ENCODE measurements at places on chromosomes 5 and 9.

DNA sequence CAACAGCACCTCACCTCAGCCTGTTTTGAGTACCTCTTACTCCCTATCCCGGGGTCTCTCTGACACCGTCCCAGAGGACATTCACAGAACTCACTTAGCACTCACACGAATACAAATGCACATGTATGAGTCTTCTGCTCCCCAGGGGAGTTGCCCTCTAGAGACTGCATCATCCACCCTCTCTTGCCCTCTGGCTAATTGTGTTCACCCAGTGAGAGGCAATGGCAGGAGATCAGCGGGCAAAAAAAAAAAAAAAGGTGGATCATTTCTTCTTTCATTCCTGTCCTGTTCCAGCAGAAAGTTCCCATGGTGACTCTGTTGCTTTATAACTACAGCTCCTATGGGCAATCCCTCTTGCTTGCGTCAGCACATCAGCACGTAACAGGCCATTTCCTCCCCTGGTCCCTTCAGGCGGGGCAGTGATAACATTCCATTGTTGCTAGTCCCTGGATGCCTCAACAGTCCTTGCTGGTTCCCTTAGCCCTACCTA lies 23.5 kb upstream of the SNX2 start:
- peak; percentile 22 for DNase-seq

DNA sequence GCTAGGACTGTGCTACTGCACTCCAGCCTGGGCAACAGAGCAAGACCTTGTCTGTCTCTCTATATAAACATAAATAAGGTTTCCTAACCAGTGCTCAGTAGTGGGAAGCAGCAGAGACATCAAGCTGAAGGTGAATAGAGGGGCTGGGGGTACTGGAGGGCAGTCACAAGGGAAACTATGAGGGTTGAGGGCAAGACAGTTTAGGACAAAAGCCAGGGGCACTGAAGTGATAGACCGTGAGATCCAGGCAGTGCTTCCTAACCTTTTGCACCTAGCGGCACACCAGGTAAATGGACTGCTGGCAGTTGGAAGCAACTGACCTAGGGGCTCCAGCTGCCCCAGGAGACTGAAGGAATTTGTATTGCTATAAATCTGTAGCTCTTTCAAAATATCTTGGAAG lies 178.4 kb downstream of the PJA2 start:
- DNase-seq = no peak

DNA sequence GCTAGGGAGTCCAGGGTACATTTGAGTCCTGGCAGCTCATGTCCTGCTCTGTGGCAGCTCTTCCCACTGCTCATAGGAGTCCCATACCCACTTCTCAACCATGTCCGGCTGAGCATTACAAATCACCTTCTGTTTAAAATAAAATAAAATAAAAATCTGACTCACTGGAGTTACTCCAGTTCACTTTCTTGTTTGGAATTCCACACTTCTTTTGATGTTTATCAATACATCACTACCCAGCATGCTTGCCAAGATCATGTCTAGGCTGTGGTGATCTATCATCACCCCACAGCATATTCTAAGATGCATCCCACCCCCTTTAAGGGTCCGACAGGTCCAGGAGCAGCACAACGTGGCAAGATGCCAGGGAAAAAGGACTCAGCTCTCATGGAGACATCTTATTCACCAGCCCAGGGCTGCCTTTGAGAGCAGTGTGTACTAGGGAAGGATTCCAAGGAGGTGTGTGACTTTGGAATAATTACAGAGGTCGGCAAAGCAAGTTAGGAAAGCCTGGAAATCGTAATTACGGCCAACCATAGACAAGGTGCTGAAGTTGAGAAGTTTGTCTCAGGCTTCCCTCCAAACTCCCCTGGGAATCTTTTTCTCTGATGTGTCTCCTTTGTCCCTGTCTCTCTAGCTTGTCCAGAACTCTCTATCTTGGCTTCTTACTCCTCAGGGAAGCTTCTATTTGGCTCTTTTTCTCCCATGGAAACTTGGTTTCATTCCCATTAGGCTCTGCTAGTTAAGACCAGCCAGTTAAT lies 111.4 kb upstream of the SLC1A3 start:
- DNase-seq = peak; percentile 91

DNA sequence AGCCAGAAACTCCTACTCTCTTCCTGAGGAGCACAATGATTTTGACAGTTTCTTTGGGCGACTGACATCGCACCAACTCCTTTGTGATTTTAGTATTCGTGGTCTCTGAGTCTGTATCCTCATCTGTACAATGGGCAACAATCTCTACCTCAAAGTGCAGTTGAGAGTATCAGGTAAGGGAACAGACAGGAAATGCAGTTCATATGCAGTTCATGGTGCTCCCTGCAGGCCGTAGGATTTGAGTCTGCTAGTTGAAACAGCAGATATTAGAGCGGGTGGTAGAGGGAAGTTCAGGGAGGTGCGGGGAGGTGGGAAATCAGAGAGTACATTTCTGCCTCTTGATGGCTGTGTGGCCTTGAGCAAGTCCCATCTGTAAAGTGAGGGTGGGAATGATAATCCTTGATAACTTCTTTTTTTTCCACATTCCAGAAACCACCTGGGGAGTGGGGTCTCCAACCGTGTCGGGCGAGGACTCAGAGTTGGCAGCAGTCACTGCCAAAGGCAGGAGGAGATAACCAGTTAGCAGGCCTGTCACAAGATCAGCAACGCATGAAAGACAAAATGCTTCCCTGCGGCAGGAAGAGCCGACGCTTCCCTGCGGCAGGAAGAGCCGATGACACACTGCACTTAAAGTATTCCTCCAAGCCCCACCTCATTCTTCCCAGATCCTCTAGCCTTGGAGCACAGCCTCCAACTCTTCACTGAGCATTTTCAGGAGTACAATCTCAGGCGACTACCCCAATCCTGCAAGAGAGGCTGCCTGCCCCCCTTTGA lies 6.0 kb upstream of the NEK6 start:
- no peak for DNase-seq

DNA sequence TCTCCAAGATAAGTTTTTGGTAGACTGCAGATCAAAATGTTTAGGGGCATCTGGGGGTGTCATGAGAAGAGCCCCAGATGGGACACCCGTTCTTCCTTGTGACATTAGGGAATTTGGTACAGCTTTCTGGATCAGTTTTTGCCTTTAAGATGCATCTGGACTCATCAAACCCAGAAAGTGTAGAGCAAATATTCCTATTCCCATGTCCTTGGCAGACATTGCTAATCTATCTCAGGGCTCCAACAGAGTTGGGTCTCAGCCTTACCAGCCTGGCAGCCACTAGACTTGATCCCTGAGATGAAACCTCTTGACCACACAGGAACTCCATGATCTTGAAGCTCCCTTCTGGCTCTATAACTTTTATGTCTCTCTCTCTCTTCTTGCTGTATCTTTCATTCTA lies 35.6 kb downstream of the ERGIC1 start:
- peak; percentile 46 for DNase-seq

DNA sequence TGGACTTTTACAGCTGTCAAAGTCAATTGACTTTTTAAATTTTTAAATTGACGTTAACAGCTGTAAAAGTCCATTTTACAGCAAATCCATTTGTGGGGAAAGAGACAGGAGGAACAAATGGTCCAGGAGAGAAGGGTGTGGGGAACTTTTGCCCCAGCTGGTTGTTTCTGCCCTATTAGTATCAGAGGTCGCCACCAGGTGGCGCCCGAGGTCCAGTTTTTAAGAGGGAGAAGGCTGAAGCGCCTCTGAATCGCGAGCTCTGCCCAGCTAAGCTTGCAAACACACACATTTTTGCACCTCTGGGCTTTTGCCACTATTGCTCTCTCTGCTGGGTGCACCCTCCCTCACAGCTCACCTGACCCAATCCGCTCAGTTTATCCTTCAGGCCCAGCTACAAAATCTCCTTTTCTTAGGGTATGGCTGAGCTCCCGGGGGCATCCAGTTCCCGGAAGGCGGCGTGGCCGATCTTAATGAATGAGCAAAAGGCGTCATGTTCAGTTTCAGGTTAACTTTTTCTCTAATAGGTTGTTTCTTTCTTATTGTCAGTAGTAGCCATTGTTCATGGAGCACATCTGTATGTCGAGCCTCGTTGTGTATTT lies 6.3 kb upstream of the TTLL11 start:
- peak; percentile 87 for DNase-seq

DNA sequence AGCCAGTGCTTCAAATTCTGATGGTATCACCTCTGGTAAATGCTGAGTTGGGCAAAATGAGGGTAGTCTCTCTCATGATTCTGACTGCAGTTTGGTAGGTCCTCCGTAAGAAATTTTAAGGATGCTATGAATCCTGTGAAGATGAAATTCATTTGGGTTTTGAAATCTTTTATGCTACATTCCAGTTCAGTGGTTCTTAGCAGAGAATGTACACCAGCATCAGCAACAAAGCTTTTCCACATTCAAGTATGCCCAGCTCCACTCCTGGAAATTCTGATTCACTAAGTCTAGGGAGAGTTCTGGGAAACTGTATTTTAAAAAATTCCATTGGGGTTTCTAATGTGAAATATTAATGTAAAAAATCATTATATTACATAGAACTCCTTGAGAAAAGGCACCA lies 33.6 kb upstream of the ACOT12 start:
- DNase-seq = no peak

GRCh38 chr5:68176802-68177479 lies 38.6 kb upstream of the PIK3R1 start:
- DNase-seq = no peak

- no peak for DNase-seq
Observed at GRCh38 chr5:113771483-113771882, 258.0 kb downstream of the YTHDC2 start.

DNA sequence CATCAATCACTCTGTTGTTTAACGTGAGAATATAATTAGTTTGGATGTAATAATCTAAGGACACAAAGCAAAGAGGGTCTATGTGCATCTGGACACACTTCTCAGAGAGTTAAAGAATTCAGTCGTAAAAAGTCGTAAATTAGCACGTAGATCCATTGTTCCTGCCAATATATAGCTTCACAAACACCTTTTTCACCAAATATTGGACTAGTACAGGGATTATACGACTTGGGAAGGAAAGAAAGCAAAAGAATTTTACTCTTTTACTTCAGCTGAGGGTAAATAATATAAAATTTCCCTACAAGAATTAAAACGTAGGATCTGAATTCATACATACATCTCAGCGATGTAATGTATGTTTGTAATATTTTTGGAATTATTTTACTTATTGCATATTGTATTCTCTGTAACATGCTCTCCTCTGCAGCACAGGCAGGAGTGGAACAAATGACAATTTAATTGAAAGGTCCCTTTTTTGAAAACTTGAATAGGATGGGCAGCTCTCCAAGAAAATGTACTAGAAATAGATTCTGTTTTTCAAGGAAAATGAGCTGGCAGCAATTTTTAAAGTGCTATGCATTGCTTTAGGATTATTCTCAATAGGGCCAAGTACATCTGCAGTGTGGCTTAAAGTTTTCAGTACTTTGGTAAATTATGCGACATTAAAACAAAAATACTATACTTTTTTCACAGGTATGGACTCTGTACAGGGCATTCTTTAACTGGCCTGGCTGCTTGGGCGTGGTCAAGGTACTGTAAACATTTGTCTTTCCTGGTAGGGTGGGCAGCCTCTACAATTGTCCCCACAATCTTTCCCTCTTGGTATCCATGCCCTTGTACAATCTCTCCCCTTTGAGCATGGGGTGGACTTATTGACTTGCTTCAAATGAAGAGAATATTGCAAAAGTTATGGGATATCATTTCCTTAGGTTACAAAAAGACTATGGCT lies 39.7 kb upstream of the HSD17B4 start:
- no peak for DNase-seq

- no peak for DNase-seq
Observed at GRCh38 chr5:7377761-7378160, 18.2 kb upstream of the ADCY2 start.

DNA sequence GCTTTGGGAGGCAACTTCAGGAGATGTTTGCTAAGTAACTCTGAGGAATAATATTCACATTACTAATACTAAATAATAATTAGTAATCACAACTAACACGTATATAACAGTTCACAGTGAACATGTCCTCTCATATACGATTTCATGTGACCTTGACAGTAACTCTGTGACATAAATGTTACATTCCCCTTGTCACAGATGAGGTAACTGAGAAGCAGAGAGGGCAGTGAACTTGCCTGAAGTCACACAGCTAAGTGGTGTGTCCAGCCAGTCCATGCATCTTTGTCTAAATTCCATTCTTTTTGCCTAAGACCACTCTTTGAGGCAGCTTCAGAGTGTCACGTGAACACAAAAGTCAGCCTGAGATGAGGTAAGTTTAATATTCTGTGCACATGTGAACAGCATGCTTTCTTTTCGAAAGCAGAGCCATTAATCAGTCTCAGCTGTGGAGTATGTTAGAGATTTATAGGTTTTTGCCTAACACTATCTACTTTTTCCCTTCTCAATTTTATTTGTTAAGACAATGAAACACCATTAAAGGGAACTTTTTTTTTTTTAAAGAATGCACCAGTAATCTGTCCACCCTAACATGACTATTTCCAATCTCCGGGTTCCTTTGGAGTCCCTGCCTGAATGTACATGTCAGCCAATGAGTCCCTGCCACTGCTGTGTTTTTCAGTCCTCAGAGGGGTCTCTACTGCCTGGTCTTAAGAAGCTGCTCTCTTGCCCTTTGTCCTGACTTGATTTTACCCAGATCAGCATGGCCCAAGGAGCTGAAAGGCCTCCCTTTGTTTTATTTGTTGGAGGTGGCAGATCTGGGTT lies 43.5 kb downstream of the SH3PXD2B start:
- no peak for DNase-seq

DNA sequence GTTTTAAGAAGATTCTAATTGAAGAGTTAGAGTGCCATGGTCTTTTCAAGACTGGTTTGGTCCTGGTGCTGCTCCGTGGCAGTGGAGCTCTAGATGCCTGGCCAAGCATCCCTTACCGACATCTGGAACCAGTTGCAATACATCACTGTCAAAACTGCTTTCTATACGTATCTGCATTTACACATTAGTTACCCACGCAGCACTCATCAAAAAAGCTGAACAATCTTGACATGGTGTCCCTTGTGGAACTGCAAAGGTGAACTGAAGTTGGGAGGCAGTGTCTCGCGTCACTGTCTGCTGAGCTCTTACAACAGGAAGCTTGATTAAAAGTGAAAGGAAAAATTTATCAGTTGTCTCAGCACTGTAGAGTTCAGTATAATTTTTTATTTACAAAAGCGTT lies 82.6 kb downstream of the PBX3 start:
- no peak for DNase-seq

GRCh38 chr5:74627646-74628279 lies 12.8 kb downstream of the ENC1 start:
- peak; percentile 55 for DNase-seq

DNA sequence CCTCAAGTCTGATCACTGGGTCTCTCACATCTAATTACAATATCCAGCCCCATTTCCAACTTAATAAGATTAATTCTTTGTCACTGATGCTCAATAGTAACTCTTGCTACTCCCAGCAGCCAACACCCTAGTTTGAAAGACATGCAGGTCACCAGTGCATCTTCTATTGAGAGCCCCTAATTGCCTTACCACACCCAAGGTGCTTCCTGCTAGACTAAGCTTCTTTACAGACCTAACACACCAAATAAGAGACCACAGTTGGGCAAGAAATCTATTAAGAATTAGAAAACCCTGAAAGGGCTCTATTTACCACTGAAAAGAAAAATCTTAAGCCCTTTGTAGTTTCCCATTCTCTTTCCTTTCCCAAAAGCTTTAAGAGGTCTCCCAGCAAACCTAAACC lies 26.5 kb downstream of the ELAVL2 start:
- no peak for DNase-seq

Data from astrocyte of the hippocampus (primary cell).